ENCODE measurements at places on chromosomes 4 and X.

DNA sequence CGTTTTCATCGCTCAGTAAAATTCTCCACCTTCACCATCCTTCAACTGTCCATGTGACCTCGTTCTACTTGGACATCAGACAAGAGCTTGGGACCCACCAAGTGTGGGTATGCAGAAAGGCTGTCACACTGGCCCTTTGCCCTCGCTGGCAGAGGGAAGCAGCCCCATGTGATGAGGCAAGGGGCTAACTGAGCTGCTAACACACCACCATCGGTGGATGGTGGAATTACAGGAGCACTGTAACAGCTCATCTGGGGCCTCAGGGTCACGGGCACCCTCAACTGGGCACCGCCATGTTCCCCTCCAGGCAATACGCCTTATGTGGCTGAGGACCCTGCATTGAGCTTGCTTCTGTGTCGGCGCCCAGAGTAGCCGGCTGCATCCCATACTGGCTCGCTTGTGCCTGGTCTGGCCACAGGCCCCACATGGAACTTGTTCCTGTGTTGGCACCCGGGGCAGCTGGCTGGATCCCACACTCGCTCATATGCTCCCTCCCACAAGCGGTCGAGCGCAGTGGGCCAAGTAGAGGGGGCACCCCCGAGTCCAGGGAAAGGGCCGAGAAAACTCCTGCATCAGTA lies 109.5 kb downstream of the TAB3 start:
- DNase-seq, result no peak

GRCh38 chr4:167987285-167987684 lies 105.1 kb upstream of the ANXA10 start:
- DNase-seq, result no peak

DNA sequence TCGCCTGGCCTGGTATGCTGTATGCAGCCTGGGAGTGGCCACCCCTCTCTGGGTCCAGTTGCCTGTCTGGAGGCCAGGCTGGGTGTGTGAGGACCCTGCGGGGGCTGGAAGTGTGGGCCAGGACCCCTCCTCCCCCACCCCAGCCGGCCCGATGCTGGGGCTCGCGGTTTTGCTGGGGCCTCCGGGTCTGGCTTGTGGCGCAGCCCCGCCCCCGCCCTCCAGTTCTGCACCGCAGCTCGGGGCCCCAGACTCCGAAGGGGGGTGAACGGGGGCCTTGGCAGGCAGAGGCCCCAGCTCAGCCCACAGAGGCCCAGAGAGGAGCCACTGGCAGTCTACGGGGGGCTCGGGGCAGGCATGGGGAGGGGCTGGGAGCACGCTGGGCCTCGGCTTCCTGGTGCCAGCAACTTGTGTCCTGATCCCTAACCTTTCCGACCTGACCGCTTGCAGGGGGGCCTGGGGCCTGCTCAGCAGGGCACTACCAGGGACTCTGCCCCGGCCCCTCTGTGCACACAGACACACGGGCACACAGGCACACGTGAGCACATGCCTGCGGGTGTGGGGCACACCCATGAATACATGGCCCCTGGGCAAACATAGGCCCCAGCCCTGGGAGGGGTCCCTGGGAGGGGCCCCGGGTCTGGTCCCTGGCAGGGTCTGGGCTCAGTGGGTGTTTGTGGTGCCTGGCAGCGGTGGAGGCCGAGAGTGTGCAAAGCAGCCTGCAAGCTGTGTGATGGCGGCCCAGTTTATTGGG lies 21.4 kb upstream of the FGFR3 start:
- no peak for DNase-seq

DNA sequence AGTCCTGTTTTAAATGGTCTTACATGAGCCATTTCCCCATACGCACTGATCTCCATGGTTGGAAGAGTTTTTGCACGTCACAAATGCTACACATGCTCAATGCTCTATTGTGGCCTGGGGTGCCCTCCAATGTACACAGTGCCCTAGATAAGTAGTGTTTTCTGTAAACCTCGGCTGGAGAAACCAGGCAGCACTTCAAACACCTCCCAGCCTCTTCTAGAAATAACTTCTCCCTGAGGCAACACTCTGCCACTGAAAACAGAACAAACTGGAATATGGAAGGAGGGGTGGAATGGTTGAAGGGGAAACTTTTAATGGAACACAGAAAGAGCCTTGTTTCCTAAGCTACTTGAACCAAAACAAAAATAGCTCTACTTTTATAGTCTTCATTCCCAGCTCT lies 123.9 kb upstream of the CBR4 start:
- no peak for DNase-seq

- no peak for DNase-seq
These were observed 1544.6 kb downstream of the C4orf33 start for GRCh38 chr4:130640592-130640991.

DNA sequence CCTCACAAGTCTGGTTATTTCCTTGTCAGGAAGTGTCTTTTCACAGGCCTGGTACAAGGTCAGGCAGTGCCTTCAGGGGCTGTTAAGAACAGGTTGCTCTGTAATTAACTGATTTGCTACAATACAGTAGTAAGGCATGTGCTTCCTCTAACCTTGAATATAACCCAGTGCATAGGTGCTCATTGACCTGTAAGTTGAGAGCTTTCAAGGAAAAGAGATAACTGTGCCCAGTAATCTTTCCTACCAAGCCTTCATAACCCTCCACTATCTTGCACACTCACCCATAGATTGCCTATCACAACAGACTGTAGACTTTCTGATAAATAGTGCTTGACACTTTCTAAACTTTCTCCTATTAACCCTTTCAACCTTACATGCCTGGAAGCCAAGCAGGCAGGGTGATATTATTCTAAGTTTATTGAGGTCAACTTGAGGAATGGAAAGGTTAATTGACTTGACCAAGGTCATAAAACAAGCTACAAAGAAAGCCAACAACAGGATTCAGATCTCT lies 148.1 kb downstream of the PPARGC1A start:
- no peak for DNase-seq

DNA sequence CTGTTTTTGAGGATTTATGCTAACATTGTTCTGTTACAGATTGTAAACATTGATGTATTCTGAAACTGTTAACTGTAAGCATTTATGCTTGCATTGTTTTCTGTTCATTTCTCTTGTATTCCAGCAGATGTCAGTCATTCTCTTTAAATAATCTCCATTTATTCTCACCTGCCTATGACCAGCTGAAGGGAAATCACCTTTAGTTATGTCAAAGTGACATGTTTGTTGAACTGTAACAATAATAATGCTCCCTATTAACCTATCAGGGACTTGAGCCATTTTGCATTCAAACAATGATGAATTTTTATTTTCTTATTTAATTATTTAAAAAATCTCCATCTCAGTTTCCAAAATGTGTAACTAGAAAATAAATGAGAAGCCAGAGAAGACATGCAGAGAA lies 58.0 kb downstream of the SPCS3 start:
- peak; percentile 19 for DNase-seq

GRCh38 chr4:15695240-15695699 lies 7.6 kb upstream of the BST1 start:
- peak; percentile 97 for DNase-seq

GRCh38 chr4:159871141-159871540 lies 768.3 kb downstream of the RAPGEF2 start:
- no peak for DNase-seq

DNA sequence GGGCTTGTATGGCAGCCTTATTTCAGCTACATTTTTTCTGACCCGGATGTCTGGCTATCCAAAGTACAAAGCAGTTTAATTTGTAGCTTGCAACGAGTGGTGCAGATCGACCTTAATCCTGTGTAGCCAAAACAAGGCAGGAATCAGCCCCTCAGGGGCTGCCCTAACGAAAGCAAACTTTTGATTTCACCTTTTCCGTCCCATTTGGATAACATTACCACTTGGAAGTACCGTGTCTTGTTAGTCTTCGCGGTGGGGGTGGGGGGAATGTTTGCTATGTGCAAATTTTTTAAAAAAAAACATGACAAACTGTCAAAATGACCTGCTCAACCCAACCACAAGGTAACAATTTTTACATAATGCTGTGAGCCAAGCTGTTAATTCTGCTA lies 766 bp upstream of the DNAJB14 start:
- no peak for DNase-seq

- no peak for DNase-seq
These were observed 27.6 kb downstream of the CYLC1 start for GRCh38 chrX:83888585-83888984.

DNA sequence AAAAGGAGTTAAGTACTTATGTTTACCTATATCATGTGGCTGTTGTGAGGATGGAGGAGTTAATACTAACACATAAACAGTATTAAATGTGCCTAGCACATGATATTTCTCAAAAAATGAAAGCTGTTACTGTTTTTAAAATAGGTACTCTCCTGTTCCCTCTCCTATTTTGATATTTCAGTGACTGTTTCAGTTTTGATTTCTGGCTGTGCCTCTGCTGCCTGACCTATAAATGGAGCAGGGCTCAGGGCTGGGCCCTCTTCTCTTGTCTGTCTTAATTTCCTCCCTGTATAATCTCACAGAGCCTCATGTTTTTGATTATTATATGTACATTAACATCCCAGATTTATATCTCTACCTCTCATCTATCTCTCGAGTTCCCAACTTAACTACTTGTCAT lies 93.3 kb downstream of the UGT8 start:
- no peak for DNase-seq

DNA sequence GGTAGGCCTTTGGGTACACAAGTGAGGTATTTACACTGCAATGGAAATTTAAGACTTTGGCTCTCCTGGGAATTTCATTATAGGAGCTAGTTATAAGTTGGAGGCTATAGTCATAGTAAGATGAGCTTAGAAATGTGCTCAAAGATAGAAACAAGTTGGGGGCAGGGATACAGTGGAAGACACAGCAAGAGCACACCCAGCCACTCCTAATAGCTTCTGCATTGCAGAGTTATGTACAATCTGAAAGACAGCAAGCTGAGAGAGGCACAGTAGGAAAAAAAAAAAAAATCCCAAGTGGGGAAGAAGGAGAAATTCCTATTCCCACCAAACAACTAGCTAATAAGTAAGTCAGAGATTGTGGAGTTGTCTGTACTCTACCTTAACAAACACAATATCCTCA lies 41.9 kb upstream of the TAF9B start:
- no peak for DNase-seq

GRCh38 chr4:26746802-26747213 lies 113.8 kb upstream of the STIM2 start:
- DNase-seq, result no peak

DNA sequence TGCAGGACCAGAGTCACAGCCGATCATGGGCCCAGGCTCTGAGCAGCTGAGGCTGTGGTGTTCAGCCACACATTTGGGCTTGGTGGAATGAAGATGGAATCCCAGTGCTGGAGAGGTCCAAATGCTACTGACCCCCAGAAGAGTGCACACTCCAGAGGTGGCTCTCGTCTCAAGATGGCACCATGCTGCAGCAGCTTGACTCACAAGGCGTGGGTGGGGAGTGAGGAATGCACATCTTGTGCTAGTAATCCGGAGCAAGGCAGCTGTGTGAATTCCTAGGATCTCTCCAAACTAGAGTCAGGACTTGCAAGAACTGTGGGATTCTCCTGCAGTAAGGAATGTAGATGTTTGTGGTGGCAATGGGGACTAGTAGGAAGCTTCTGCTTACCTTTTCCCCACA lies 28.7 kb downstream of the RAB28 start:
- peak; percentile 40 for DNase-seq

GRCh38 chr4:11475871-11476270 lies 47.2 kb upstream of the HS3ST1 start:
- DNase-seq, result no peak

GRCh38 chr4:84433633-84434222 lies 65.4 kb downstream of the NKX6-1 start:
- DNase-seq, result no peak

DNA sequence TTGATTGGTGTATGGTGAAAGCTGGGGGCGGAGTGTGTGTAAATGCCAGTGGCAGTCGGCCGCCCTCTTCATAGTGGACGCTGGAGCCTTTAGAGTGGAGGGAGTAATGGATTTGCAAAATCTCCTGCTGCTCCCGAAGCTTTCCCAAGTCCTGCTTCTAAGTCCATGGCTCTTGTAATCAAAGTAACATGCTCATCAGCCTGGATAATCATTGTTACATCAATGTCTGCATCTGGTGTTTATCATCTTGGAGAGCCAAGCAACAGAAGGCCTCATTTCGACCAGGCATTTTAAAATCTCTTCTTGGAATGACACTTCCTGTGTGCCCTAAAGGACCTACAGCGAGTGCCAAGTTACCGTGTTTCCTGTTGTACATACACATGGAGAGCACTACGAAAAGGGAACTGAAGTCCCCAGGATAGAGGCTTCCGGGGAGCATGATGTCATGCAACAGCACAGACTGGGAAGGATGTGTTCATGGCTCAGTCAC lies 32.2 kb downstream of the UNC5C start:
- DNase-seq, result no peak

- DNase-seq, result no peak
These were observed 193.0 kb downstream of the MGST2 start for GRCh38 chr4:139858436-139859205.

DNA sequence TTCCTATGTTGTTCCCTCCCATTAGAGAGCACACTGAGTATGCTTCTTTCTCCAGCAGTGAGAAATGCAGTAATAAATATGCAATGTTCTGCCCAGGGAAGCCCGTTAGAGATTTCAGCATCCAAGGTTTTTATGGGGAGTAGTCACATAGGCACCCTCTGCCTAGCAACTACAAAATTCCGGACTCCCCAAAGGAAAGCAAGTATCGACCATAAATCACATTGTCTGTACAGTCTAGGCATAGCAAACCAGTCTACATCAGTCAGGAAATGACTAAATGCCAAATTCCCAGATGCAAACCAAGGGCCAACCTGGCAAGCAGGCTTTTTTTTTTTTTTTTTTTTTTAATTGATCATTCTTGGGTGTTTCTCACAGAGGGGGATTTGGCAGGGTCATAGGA lies 34.8 kb downstream of the GPR101 start:
- DNase-seq, result no peak

- DNase-seq, result peak; percentile 15
These were observed 123.8 kb upstream of the CXCL13 start for GRCh38 chr4:77481856-77482255.

- no peak for DNase-seq
These were observed 13.4 kb downstream of the KLF3 start for GRCh38 chr4:38677441-38677840.

GRCh38 chr4:115918149-115918548 lies 804.7 kb upstream of the NDST4 start:
- DNase-seq, result no peak

DNA sequence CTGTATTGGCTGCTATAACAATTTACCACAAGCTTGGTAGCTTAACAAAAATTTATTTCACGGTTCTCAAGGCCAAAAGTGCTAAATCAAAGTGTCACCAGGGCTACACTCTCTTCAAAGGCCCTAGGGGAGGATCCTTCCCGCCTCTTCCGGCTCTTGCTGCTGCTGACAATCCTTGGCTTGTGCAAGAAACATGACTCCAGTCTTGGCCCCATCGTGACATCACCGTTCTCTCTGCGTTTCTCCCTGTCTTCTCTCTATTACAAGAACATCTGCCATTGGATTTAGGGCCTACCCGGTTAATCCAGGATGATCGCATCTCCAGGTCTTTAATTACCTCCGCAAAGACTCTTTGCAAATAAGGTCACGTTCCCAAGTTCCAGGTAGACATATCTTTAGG lies 10.4 kb upstream of the CLCN4 start:
- DNase-seq, result no peak

DNA sequence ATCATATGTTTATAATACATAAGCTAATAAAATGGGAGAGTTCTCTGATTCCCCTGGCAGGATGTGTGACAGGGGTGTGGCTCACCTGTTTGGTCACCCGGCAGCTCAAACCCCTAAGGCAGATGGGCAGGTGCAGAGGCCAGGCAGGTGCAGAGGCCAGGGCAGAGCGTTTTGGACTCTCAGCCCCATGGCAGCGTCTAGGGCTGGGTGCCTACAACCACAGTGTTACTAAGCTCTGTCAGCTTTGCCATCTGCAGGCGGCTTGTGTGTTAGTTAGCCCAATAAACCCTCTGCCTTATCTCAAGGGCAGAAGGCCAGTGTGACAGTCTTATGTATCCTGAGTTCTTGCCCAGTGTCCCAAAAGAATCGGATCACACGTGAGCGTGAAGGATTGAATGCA lies 54.0 kb upstream of the UGT2B15 start:
- no peak for DNase-seq
